SK-N-SH treated with all-trans-retinoic acid at 6 μM for 48 hours (cell line): ENCODE measurements at places on chromosomes 12 and 14.

- peak; percentile 46; the same call in 2 of the 3 replicates for ATAC-seq
These were observed 81.1 kb downstream of the ESR2 start for GRCh38 chr14:64213086-64213485.

GRCh38 chr12:5374713-5375112, 57.2 kb upstream of the NTF3 start:
- ATAC-seq: no peak

DNA sequence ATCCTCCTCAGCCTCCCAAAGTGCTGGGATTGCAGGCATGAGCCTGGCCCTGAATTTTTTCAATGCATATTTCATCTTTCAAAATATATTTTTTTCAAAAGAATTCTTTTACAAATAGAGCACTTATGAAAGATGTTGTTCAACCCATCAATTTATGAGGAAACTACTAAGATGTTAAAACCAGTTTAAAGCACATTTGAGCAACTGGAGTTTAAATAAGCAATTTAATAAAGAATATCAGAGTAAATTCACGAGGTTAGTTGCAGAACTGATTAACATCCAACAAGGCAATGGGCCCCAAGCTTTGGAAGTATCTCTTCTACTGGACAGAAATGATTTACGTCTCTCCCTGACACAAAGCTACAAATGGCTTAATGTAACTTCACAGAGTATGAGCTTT, 23.3 kb downstream of the GLT1D1 start:
- no peak for ATAC-seq

- no peak for ATAC-seq
These were observed 107.4 kb upstream of the RGS6 start for GRCh38 chr14:71824816-71825215.

- no peak for ATAC-seq
These were observed 55.8 kb downstream of the DAD1 start for GRCh38 chr14:22533057-22533704.

GRCh38 chr12:83700838-83701237, 1014.1 kb downstream of the TMTC2 start:
- ATAC-seq: no peak

DNA sequence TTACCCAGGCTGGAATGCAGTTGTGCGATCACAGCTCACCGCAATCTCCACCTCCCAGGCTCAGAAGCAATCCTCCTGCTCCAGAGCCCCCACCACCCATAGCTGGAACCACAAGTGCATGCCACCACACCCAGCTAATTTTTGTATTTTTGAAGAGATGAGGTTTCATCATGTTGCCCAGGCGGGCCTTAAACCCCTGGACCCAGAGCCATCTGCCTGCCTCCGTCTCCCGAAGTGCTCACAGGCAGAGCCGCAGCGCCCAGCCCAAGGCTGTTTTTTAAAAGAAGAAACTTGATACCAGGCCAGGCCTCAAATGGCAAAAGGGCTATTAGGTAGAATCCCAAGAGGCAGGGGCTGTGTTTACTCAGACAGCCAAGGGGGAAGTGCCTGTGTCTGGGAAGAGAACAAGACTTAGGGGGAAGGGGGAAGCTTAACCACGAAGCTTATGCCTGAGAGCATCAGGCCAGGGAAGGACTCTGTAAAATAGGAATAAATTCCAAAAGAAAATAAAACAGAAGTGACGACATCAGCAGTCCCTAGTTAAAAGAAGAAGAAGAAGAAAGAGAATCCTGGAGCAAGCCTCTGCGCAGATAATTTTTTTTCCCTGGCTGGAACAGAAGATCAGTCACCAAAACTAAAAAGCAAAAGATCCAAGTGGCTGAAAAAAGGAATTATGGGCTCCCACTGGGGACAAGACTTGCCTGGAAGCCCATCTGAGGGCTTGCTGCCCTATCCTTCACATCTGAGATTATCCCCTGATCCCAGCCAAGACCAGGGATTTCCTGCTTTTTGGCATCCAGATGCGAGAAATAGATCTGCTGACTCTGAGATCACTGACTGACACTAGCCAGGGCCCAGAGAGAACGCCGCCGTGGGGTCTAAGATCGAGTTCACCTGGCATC, 170.5 kb downstream of the NDUFA12 start:
- no peak for ATAC-seq

DNA sequence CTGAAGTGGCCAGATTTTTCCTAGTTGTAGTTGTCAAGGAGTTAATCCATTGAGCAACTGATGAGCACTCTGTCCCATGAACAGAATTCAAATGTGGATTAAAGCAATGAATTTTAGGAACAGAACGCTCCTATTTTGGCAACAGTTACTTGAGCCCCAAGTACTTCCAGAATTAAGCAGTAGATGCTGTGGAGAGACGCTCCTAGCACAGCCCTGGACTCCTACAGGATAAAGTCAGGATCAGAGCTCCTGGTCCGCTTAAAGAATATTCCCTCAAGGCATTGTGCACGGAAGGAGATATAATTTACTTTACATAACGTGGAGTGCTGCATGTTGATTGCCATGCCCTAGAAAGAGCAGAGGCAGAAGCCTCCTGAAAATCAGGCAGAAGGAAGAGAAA, 53.4 kb downstream of the FLRT2 start:
- ATAC-seq: no peak

- peak; percentile 35; the same call in 2 of the 3 replicates for ATAC-seq
These were observed 373.7 kb upstream of the SYT1 start for GRCh38 chr12:78490861-78491260.

DNA sequence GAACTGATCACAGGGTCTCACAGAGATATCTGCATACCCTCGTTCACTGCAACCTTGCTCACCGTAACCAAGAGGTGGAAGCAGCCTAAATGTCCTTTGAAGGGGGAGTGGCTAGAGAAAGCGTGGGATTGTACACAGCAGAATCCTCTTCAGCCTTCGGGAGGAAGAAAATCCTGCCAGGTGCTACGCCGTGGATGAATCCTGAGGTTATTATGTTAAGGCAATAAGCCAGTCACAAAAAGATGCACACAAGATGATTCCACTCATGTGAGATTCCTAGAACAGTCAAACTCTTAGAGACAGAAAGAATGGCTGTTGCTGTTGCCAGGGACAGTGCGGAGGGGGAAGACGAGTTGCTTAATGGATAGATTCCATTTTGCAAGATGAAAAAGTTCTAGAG, 39.6 kb upstream of the SFSWAP start:
- no peak for ATAC-seq

DNA sequence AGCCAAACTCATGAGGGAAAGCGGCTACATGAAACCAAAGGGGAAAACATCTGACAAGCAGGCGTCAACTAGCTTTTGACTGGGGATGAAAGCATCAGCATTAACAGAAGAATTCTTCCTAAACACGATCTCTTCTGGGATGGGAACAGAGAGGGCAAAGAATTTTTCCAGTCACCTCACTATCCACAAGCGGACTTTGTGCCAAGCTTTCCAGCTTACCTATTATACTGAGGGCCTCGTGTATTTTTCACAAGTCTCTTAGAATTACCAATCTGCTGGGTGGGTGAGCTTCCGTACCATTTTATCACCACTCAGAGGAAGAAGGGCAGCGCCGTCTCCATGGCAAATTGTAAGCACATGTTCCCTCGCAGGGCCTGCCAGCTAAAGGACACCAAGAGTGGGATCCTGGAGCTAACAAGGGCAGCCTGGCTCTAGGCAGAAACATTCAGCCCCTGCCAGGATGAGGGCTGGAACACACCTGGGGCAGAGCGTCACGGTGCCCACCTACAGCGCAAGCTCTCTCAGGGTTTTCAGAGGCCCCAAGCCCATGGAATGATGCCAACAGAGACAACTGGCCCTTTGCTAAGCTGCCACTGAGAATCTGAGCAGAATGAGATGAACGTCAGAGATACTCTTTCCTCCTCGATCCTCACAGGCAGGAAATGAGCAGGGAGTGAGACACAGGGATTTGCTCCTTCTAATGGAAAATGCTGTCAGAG, 74.6 kb downstream of the CHGA start:
- ATAC-seq: peak; percentile 70

- no peak for ATAC-seq
These were observed 3.1 kb upstream of the ARHGEF40 start for GRCh38 chr14:21066882-21067502.

GRCh38 chr14:30193845-30194501, 266.3 kb upstream of the PRKD1 start:
- ATAC-seq: peak; percentile 66

- ATAC-seq: no peak
These were observed 39.5 kb downstream of the E2F7 start for GRCh38 chr12:77025782-77026314.

DNA sequence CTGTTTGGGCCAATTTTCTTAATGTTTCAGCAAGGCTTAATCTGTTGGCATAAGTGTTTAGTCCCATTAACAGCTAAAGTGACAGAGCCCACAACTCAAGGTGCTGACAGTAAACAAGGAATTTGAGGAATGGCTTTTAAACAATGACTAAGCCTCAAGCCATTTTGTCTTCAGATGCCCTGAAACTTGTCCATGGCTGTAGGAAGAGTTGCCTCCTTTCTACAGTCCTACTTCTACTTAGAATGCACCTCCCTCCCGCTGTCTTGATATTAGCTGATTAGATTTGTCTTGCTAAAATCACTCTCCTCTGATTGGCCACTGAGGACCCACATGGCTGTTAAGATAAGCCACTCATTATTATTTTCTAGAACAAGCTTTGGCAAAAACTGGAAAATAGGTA, 188.4 kb upstream of the OTX2 start:
- ATAC-seq: no peak

- no peak for ATAC-seq
These were observed 121.2 kb upstream of the DAAM1 start for GRCh38 chr14:59067127-59067894.

GRCh38 chr12:52005903-52006703, 643 bp upstream of the TAMALIN start:
- no peak for ATAC-seq

- no peak for ATAC-seq
These were observed 105.0 kb downstream of the SNAPC1 start for GRCh38 chr14:61866932-61867920.

GRCh38 chr12:121980191-121980891, 41.3 kb upstream of the BCL7A start:
- no peak; the same call in 2 of the 3 replicates for ATAC-seq

DNA sequence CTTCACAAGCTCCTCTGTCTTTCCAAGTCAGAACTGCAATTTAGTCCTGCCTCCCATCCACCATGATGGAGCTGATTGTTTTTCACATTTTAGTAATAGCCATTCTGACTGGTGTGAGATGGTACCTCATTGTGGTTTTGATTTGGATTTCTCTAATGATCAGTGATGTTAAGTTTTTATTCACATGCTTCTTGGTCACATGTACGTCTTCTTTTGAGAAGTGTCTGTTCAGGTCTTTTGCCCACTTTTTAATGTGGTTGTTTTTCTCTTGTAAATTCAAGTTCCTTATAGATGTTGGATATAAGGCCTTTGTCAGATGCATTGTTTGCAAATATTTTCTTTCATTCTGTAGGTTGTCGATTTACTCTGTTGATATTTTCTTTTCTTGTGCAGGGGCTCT, 4.1 kb upstream of the TAS2R14 start:
- ATAC-seq: no peak

DNA sequence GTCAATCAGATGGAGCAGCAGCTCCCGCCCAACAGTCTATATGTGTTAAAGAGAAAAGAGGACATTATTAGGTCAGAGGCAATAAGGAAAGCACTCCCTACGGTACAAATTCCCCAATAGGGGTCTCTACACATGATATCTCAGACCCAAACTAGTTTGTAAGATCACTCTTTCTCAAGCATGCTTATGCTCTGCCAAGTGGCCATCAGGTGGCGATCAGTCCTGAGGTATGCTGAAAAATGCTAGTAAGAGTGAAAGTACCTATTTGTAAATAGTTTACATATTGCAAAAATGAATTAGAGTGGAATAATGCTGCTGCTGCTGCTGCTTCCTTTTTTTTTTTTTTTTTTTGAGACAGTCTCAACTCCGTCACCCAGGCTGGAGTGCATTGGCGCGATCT, 61.0 kb downstream of the CPM start:
- ATAC-seq: peak; percentile 81

GRCh38 chr12:132713123-132713522, 2.5 kb downstream of the PGAM5 start:
- no peak for ATAC-seq

DNA sequence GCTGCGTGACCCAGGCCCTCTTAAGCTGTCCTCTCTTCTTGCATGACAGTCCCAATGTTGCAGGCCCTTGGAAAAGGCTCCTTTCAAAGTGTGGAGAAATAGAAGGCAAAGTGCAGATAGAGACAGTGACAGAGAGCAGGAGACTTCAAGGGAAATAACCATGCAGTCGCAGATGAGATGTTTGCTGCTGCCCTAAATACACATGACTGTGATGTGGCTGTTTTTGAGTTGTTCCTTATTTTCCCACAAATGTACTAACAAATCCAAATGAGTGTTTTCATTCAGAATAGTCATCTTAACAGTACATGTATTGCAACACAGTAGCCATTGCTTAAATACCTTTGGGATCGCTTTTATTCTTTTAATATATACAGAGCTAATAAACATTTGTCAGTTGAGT, 101.6 kb downstream of the SLC15A5 start:
- ATAC-seq: no peak

DNA sequence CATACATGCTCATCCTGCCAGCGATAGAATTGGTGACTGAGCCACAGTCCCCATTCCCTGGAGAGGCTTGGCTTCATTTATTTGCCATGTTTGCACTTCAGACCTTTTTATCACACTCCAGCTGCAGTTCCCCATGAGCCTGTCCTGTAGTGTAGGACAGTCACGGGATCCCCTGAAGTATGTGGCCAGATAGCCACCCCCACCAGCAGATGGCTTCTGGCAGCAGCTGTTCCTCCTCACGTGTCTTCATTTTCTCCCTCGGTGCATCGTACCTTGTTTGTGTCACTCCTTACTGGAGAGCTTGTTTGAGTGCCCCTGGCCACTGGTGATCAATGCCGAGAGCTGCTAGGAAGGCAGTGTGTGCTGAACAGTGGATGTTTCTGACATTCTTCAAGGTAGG, 40.2 kb downstream of the UBE3B start:
- no peak for ATAC-seq

DNA sequence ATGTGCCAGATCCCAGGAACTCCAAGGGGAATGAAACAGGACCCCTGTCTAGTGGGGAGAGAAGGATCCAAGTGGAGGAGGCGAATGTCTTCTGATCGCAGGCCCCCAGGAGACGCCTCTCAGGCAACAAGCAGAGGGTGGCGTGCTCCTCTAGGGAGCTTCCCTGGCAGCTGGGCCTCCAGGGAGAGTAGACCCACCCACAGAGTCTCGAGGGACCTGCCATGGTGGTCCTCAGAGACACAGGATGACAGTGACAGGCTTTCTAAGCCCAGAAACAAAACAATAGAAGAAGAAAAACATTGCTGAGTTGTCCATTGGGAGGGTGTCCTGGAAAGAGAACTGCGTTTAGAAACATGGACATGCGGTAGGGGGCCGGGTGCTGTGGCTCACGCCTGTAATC, 140.6 kb upstream of the MAP1LC3B2 start:
- no peak for ATAC-seq

- no peak for ATAC-seq
These were observed 167.9 kb downstream of the PRKD1 start for GRCh38 chr14:29759521-29760340.

DNA sequence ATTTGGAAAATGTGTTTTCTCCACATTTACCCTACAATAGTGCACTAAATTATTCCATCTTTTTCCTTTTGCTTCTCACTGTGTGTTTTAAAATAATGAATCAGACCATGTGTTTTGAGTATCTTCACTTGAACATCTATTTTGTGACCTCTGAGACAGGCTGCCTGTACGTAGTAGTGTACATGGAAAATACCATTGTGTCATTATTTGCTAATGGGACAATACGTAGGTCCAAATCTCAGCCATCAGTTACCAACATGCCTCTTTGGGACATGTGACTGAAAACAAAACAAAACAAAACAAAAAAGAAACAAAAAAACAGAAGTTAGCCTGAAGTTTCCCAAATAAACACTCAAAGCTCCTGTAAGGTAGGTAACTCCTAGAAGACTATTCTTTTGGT, 7.1 kb upstream of the MYF6 start:
- no peak for ATAC-seq

GRCh38 chr14:56341766-56342493, 223.7 kb downstream of the PELI2 start:
- ATAC-seq: no peak
